A549 treated with ZK216348 at 1 μM for 4 hours (cell line): ENCODE measurements at places on chromosomes 1 and 21. TPM values are rescaled to one million over a fixed set of nuclear protein-coding genes. Genes with fewer than 3 reads are reported as not detected.

Gene IFI44L
- total RNA-seq, result 0.02 to 0.05 TPM in 2 of 5 replicates, not detected in the others

Gene FASLG
- total RNA-seq, result not detected in 5 replicates

Gene FCRL1
- total RNA-seq, result not detected in 5 replicates

Gene MCOLN3
- 2.4 to 3.9 TPM (median 3.5 TPM) in 5 replicates for total RNA-seq

Gene S100A13
- 158 to 174 TPM (median 170 TPM) in 5 replicates for total RNA-seq

Gene OR2AJ1
- total RNA-seq, result not detected in 5 replicates

Gene PKP1
- 0.04 TPM in 1 of 5 replicates, not detected in the others for total RNA-seq

Gene LMX1A
- total RNA-seq, result not detected in 5 replicates

Gene CELA2A
- not detected in 5 replicates for total RNA-seq

Gene CCNL2
- total RNA-seq, result 38.3 to 62.7 TPM (median 53.1 TPM) in 5 replicates

Gene WDR64
- not detected in 5 replicates for total RNA-seq

Gene RGS13
- total RNA-seq, result not detected in 5 replicates

Gene DPT
- not detected in 5 replicates for total RNA-seq

Gene PBX1
- 14.6 to 21.7 TPM (median 19.1 TPM) in 5 replicates for total RNA-seq

Gene HFM1
- not detected in 5 replicates for total RNA-seq
